Endodermal cell (in vitro differentiated cells): ENCODE measurements at places on chromosomes 1 and 21.

DNA sequence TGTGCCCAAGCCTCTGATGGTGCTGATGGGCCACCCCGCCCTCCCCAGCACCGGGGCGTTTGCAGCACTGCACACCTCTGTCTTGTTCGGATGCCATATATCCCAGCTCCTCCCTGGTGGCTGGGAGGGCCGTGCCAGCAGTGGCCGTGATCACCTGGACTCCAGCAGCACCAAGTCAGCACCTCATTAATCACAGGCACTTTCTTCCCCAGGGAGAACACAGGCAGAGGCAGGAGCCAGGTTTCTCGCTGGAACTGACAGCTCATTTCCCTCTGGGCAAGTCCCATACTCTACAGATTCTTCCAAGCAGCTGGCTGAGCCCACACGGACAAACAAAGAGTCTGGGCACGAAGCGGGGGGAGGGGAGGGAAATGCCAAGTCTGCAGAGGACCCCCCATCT lies 141.7 kb upstream of the EDN2 start:
- peak; percentile 39 for DNase-seq

GRCh38 chr1:186772228-186772627 lies 56.5 kb upstream of the PLA2G4A start:
- DNase-seq = no peak

DNA sequence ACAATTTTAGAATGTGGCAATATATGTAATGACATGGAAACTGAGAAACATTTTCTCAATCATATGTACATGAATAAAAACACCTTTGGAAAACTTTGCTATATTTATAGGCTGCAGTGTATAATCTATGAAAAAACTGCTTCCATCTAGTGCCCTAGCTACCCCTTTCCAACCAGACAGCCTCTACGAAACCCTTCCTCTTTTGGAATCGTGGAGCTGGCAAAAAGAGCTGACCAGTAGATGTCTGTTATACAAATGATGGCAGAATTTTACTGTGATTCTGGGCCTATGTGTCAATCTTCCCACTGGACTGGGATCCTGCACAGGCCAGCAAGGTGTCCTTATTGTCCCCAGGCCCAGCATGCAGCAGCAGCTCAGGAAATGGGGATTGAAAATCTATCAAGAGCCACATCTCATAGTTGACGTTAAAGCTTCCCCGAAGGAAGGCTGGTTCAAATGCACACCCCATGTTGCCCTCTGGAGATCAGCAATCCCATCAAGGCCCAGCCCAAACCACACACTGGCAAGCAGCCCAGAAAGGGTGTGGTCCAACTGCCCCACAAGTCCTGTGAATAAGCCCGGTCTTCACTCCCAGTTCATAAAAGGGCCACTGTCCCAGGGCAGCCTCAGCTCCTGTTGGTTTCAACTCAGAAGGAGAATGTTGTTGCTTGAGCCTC lies 8.8 kb upstream of the FAM20B start:
- DNase-seq = no peak

DNA sequence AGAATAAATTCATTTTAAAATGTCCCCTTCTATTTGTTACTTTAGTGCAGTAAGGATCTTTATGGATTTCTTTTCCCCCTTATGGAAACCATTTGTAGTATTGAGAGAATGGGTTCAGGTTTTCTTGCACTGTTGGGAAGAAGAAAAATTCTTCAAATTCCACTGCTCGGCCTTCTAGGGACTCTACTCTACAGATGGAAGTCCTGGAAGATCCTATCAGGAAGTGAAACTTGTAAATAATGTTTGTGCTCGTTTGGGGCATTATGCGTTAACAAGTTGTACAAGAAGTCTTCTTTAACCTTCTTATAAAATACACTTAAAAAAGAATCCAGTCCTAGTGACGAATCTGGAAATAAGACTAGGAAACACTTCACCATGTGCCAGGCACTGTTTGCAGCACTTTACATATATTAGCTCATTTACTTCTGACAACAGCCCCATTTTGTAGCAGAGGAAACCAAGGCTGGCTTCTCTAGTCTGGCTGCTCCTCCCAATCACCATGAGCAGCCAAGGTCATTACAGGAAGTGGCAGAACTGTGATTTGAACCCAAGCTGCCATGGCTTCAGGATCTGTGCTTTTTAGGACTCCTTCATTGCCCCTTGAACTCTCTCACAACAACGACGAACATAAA lies 11.8 kb downstream of the LRRC8D start:
- DNase-seq = no peak

DNA sequence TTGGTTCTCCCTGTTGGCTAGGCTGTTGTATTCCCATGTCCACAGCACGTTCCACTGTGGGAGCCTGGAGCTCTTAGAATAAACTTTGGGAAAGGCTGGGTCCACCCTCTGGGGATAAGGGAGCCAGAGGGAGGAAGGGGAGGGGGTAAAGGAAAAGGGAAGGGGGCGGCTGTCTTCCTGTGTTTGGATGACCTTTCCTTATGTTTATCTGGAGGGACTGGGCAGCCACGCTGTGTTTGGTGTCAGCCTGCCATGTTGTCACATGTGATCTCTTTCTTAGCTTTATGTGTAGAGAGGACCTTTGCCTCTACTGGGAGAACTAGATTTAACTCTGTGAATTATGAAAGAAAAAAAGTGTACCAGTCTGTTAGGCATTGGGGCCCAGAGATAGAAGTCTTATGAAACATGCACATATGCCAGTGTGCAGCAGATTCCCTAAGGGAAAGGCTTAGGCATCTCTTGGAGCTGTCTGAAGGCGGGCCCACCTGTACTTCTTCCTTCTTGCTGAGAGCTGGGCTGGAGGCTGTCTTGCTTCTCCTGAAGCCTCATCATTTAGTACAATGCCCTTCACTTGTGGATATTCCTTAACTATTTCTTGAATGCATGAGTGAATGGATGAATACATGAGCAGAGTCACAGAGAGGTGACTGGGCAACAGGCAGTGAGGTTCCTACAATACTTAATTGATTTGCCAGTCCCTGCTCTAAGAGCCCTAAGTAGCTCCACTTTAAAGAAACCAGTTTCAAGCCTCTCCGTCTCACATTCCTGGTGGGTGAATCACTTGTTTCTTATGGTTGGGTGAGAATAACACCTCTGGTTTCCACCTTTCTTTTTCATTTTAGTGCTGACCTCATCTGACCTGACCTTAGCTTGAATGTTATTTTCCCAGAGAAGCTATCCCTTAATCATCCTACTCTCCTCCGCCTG lies 62.5 kb upstream of the ARHGAP29 start:
- peak; percentile 81 for DNase-seq

GRCh38 chr21:16837321-16837720 lies 675.5 kb upstream of the CXADR start:
- DNase-seq = no peak

DNA sequence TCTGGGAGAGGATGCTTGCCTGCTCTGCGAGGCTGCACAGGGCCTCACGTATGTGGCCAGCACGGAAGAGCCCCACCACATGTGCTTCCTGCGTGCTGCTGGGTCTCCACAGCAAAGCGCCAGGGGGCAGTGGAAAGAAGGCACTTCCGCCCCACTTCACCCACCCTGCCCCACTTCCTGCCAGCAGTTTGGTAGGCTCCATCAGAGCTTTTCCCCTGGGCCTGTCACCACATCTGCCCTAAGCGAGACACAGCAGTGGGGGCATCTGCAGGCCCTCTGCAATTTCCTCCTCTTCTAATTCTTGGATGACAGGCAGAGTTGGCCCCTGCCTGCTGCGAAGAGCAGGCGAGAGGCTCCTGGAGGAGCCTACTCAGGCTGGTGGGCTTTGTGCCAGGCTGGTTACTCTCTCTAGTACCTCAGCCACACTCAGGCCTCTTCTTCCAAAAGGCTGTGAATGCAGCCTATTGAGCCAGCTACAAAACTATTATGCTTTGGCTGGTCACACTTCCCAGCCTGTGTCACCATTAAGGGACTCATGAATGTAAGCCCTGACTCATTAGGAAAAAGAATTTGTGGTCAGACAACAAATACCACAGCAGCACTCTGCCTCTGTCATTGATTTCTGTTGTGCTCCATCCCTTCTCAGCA lies 25.0 kb downstream of the CD244 start:
- DNase-seq = no peak

DNA sequence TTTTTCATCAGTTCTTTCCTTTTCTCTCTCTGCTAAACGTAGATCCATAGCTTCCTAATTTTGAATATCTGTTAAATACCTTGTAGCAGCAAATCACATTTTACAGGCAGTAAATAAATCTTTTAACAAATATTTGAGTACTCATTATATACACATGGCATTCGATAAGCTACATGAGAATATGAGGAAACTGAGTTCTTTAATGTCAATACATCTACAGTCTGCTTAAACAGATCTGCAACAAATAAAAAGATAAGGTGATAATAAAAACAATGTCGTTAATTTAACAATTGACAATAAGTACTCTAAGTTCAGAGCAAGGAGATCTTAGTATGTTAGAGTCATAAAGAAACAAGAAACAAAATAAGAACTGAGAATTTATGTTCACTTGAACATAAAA lies 42.9 kb downstream of the SELENOF start:
- DNase-seq = no peak

DNA sequence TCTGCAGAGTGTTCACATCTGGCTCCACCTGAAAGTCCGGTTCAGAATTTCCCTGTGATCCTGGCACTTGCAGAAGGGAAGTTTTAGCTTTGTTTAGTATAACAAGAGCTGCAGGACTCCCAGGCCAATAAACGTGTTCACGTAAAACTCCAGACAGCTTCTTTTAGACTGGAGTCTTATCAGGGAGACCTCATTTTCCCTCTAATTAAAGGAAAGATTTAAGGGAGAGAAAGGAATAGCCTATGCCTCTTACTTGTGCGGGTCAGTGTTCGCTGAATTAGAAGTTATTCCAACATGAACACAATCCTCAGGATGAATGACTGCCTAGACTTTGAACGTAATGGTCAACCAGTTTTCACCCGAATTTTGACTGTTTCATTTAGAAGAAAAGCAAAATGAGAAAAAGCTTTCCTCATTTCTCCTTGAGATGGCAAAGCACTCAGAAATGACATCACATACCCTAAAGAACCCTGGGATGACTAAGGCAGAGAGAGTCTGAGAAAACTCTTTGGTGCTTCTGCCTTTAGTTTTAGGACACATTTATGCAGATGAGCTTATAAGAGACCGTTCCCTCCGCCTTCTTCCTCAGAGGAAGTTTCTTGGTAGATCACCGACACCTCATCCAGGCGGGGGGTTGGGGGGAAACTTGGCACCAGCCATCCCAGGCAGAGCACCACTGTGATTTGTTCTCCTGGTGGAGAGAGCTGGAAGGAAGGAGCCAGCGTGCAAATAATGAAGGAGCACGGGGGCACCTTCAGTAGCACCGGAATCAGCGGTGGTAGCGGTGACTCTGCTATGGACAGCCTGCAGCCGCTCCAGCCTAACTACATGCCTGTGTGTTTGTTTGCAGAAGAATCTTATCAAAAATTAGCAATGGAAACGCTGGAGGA lies 202.1 kb upstream of the SGIP1 start:
- peak; percentile 89 for DNase-seq

GRCh38 chr1:44973645-44974044 lies 12.8 kb downstream of the EIF2B3 start:
- no peak for DNase-seq

DNA sequence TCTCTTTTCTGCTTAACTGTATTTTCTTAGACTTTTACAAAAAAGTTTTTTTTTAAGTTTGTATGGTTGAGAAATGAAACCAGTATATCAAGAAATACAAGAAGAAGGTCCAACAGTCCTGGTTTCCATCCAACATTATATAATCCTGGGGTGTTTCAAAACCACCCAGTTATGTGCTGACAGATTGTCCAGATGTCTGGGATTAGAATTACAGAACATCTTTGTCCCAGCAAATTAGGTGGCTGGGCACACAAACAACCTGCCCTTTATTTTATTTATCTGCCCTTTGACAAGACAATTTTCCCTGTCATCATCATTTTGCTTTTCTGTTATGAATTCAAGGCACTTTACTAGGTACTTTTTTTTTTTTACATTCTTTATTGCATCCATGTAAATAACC lies 622.1 kb downstream of the PLPP3 start:
- no peak for DNase-seq

- DNase-seq = peak; percentile 90
These were observed 3.8 kb downstream of the ATP8B2 start for GRCh38 chr1:154329152-154329521.

DNA sequence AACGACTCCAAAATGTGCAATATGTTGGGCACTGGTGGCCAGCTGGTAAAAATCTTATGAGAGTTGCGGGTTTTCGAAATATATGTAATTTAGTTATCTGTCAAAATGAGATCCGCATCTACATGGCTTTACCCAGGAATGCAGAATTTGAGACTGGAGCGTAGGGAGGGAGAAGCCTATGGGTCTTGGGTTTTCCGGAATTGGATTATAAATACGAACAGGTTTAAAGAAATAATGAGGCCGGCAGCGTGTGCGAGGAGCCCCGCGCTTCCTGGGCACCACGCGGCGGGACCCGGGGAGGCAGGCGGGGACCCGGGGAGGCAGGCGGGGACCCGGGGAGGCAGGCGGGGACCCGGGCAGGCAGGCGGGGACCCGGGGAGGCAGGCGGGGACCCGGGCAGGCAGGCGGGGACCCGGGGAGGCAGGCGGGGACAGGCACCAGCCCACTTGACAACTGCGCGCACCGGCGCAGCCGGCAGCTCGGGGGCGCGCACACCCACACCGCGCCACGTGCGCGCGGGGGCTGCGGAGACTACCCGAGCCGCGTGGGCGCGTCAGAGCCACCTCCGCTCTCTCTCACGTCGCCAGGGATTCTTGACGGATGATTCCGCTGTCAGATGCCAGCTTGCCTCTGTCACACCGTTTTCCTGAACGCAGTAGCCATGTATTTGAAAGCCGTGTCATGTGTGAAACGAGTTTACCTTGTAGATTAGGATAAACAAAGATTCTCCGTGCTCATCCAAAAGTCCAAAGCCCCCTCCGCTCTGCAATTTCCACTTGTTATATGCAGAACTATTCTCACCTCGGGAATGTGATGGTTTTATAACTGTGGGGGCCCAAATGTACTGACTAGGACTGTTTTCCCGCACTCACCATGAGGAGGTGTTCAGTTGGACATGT lies 54.3 kb upstream of the HNRNPU start:
- peak; percentile 61 for DNase-seq

DNA sequence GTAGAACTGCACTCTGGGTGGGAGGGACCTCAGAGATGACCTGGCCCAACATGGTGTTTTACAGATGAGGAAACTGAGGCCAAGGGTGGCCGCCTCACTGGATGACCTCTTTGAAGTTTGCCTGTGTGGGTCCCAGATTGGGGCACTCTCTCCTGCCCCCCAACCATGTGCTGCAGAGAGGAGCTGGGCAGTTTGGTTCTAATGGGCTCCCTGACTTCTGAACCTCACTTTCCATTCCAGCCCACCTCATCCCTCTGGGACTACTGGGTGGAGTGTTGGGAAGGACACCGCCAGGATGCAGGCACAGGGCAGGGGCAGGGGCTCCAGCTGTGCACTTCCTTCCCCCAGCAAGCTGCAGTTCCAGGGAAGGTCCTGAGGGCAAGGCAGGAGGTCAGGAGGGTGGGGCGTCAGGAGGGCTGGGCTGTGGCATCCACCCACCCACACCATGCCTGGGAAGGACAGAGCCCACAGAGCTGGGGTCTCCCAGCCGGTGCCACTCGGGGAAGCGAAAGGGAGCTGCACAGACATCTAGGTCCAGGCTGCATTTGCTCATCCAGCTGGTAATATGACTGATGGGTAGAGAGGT lies 10.3 kb upstream of the EPS8L3 start:
- no peak for DNase-seq

GRCh38 chr1:26278303-26278702 lies 1.6 kb upstream of the SH3BGRL3 start:
- DNase-seq = no peak
